ENCODE measurements at places on chromosomes 16 and 17.

- no peak for DNase-seq
Measured at GRCh38 chr16:28597692-28598261, 927 bp upstream of the SULT1A2 start.

- DNase-seq = no peak
Measured at GRCh38 chr17:47725446-47726111, 7.5 kb upstream of the TBX21 start.

- DNase-seq = no peak
Measured at GRCh38 chr16:81293909-81294802, 20.6 kb upstream of the GAN start.

DNA sequence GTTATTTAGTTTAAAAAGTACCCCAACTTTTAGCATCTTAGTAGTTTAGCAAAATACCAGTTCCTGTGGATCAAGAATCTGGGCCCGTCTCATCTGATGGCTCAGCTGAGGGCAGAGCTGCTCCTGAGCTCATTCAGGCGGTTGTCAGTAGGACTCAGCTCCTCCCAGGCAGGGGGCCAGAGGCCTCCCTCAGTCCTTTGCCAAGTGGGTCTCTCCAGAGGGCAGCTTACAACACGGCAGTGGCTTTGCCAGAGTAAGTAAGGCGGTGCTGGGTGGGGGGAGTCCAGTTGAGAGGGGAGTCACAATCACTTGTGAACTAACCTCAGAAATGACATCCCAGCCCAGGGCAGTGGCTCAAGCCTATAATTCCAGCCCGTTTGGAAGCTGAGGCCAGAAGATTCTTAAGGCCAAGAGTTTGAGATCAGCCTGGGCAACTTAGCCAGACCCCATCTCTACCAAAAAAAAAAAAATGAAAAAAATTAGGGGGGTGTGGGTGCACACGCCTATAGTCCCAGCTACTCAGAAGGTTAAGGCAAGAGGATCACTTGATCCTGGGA is 81.5 kb upstream of the MED9 start:
- DNase-seq = no peak

DNA sequence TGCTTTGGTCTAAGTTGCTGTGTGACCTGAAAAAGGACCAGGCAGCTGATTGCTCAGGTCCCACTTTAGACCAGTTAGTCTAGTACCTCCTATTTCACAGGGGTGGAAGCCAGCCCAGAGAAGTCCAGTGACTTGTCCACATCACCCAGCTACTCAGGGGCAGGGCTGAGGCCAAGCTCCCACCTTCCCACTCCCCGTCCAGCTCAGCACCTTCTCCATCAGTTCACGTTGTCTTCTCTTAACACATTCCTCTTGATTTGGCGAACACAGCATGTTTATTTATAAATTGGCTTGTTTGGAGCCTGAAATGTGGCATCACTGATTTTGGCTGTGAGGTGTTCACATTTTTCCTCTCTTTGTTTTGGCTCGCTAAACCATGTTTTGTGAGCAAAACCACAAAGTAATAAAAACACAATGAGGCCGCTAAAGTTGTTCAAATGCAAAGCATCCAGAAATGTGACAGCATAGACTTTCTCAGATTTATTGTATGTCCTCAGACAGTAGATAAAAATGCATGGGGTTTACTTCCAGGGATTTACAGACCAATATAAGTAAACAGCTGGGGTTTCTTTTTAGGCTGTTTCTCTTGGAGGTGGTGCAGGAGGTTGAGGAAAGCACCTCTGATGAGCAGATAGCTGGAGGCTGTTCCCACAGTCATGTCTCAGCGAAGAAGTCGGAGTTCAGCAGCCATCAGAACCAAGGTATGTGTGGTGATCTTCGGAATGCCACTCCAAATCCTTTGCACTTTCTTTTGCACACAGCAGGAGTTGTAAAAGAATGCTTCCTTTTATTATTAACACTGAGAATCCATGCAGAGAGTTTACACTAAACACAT is 88.4 kb downstream of the PLXDC1 start:
- DNase-seq = no peak

DNA sequence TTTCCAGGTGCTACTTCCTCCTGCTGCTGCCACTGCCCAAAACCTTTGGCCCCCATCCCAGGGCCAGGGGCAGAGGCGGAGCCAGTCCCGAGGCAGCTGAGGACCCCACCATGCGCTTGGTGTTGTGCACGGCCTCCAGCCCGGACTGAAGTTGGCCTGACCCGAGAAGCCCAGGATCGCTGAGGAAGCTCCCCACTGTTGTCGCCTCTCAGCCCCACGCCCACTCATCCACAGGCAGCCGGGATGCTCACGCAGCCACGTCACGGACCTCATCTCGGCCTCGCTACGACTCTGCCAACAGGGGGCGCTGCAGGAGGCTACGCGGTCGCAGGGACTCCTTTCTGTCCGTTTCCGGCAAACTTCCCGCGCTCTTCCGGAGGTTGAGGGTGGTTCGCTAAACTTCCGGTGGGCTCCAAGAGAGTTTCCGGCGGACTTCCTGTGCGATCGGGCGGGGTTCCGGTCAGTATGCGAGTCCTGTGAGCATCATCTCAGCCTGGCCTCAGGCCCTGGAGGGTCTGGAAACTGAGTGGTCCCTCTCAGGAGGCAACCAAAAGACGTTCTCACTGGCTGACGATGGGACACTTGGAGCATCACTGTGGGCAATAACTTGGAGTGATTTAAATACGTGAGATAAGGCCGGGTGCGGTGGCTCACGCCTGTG is 12.4 kb downstream of the ZG16B start:
- peak; percentile 55 for DNase-seq

DNA sequence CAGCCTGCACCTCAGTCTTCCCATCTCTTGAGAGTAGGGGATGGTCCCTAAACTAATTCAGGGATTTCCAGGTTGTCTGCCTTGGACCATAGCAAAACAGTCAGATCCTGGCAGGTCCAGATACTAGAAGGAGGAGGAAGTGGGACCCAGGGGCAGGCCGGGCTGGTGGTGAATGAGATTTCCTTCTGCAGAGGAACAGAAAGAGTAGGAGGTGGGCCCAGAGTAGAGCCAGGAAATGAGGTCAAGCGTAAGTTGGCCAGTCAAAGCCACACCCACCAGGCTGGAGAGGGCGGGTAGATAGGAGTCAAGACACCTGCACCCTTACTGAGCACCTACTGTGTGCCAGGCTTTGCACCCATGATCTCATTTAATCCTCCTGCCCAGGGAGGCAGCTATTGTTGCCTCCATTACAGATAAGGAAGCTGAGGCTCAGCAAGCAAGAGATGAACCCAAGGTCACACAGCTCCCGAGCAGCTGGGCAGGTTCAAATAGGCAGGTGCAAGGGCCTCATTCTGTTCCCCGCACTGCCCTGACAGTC is 2.6 kb downstream of the CDH5 start:
- DNase-seq = no peak

GRCh38 chr17:57294629-57295501 is 38.5 kb downstream of the MSI2 start:
- peak; percentile 54 for DNase-seq

GRCh38 chr17:50891577-50891989 is 25.4 kb upstream of the TOB1 start:
- DNase-seq = no peak

DNA sequence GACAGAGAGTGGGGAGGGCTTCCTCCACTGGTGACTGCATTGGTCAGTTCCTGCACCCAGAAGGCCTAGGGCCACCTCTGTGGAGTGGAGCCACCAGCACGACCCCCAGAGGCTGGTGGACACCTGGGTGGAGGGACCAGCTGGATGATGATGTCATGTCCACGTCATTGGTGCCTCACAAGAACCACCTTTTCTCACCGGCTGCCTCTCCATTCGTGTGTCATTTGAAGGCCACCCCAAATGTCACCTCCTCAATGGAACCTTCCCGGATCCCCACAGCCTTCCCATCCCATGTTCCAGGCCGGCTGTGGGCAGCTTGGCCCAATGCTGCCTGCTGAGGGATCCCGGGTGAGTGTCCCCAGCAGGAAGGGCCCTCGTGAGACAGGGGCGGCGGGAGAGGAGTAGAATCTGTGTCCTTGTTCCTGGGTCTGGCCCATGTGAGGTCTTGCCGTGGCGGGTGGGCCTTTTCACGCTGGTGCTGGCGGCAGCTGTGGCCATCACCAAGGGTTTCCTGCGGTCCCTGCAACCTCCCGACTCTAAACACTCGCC is 9.1 kb upstream of the CHMP6 start:
- no peak for DNase-seq

DNA sequence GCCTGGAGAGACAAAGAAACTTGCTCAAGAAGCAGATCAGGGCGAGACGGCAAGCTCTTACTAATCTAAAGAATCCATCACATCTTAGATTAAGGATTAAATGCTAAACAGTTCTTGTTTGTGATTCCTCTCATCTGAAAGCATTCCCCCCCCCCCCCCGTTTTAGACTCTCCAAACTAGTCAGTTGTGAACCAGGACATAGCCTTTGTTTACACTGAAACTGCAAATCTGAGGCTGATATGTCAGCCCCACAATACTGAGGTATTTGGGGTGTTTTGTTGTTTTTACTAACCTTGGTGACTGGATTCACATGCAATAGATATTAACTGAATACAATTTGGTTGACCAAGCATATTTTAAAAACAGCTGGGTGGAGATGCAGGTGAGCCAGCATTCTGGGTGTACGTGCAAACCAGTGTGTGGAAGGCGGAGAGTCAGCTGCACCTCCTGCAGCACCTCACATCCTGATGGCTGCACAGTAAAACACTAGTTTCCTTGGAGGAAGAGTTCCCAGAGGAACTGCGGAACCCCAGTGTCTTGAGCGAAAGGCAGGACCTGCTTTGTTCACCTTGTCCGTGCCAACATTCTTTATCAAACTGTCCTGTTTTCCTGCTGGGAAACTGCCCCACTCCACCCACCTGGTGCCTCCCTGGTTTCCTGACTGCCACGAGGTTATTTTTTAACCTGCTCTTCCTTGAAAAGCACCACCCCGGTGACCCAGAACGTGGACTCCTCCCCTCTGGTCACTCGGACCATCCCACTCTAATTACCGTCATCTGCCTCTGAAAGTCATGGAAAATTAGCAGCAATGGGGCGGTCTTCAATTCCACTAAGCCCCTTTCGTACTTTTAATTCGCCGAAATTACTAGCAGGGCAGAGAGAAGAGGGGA is 1.2 kb upstream of the YPEL2 start:
- no peak for DNase-seq

- no peak for DNase-seq
Measured at GRCh38 chr17:3738562-3739295, 15.0 kb downstream of the HASPIN start.

DNA sequence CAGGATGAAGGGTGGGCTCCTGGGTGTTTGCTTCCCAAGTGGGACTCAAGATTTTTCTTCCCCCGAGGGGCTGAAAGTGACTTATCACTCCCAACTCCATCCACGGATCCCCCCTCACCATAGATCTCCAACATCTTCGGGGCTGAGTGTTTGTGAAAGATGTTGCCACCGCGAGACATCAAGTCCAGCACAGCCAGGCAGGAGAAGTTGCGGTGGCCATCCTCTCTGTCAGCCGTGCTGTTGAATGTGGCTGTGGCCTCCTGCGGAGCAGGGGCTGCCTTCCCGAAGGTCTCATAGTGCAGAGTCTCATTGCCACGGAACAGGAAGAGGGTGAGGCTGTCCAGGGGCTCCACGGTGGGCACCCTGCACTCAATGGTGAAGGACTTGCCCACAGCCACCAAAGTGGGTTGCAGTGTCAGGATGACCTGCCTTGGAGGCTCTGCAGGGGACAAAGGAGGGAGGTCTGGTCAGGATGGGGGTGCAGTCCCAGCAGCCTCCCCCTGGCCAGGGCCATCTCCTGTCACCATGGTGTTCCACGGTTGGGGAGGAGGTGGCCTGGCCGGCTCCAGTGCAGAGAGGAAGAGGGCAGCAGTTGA is 5.5 kb downstream of the PRR29 start:
- peak; percentile 18 for DNase-seq

DNA sequence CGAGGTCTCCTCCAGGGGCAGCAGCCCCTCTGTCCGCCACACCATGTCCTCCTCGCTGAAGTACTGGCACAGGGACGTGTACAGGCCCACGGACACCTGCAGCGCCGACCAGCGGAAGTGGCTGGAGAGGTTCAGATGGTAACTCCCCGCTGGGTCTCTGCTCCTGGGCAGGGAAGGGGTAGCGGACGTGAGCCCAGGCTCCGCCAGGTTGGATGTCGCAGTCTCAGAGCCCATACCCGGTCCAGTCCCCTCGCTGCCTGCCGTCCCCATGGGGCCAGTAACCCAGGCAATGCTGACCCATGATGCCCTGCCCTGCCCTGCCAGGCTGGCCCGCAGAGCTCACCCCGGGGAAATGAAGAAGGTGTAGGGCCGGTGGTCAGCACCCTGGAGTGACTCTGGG is 33.2 kb downstream of the PKD1 start:
- DNase-seq = no peak

GRCh38 chr17:182050-182751 is 751 bp upstream of the DOC2B start:
- DNase-seq = no peak

DNA sequence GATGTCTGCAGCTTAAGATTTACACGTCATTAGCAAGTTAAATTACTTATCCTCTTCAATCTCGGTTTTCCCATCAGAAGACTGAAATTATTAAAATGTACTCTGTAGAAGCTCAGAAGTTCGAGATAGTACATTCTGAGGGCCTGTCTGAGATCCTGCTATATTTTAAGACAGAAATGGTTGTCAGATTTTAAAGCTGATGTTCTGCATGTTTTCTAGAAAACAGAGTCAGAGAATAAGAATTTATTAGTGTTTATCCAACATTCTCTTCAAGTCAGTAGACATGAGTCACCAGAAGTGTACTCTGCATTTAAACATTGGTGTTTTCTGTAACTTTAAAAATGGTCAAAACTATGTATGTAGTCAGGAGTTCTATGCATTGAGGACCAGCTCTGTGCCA is 155.2 kb upstream of the MYOCD start:
- DNase-seq = no peak

- DNase-seq = no peak
Measured at GRCh38 chr17:60094754-60095153, 16.0 kb upstream of the HEATR6 start.

GRCh38 chr17:7222972-7223292 is 3.2 kb downstream of the ACADVL start:
- DNase-seq = no peak

DNA sequence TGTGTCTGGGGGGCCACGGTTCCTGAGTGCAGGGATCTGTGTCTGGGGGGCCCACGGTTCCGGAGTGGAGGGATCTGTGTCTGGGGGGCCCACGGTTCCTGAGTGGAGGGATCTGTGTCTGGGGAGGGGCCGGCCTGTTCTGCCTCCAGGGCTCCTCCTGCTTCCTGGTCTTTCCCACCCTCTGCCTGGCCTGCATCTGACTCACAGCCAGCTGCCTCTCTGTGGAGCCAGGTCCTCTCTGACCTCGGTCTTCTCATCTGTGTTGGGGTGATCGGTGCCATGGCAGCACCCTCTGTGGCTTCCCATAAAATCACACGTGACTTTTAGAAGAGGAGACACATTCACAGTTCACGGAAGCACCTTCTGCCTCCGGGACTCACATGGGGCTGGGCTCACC is 50.3 kb downstream of the ZFPM1 start:
- no peak for DNase-seq

DNA sequence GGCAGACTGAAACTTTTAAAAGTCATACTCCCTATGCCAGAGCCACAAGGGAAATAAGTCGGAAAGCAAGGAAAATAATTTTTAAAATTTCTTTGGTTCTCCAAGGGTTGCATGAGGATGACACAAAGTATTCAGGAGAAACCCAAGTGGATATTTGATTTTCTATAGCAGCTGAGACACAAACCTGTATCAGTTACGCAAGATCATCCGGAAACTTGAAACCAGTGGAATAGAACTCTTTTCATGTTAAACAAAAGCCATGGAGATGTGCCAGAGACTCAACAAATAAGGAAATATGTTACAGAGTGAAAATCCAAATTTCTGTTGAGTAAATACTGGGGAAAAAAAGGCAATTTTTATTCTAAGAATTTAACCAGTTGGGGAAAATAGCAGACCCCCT is 294.7 kb downstream of the KIF2B start:
- no peak for DNase-seq

Measured in SK-N-SH (cell line).